Activated T-cell treated with anti-CD3 and anti-CD28 coated beads, Interleukin-2, amount 50 U/mL, for 1 hour (primary cell): ENCODE measurements at places on chromosomes 2 and 18.
A peak's percentile ranks its signal among the peaks of the same experiment; 100 is the strongest.

GRCh38 chr2:215418064-215418963, 17.6 kb downstream of the FN1 start:
- DNase-seq = no peak

- DNase-seq = no peak
These were observed 50.4 kb upstream of the FZD5 start for GRCh38 chr2:207819839-207820784.

GRCh38 chr2:152929628-152930027, 211.2 kb downstream of the ARL6IP6 start:
- DNase-seq = no peak

GRCh38 chr2:197934934-197935289, 130.5 kb downstream of the PLCL1 start:
- DNase-seq = no peak

- no peak for DNase-seq
These were observed 129.0 kb downstream of the RND3 start for GRCh38 chr2:150358468-150358807.

- no peak for DNase-seq
These were observed 101.3 kb upstream of the SALL3 start for GRCh38 chr18:78878335-78878734.

GRCh38 chr2:33485051-33485450, 8.6 kb downstream of the RASGRP3 start:
- no peak for DNase-seq

DNA sequence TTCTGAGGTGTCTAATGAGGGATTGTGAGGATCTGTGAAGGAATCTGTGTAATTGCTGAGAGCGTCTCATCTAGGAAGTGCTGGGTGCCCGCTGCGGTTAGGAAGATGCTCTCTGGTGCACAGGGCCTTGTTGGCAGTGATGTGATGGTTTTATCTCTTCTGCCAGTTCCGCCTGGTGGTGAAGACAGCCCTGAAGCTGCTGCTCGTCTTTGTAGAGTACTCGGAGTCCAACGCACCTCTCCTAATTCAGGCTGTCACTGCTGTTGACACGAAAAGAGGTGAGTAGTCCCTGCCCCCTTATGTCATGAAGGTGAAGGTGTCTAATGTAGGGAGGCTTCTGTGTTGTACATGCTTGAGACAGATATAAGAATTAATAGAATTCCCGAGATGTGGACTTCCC, 234.2 kb downstream of the TPGS2 start:
- DNase-seq = no peak

DNA sequence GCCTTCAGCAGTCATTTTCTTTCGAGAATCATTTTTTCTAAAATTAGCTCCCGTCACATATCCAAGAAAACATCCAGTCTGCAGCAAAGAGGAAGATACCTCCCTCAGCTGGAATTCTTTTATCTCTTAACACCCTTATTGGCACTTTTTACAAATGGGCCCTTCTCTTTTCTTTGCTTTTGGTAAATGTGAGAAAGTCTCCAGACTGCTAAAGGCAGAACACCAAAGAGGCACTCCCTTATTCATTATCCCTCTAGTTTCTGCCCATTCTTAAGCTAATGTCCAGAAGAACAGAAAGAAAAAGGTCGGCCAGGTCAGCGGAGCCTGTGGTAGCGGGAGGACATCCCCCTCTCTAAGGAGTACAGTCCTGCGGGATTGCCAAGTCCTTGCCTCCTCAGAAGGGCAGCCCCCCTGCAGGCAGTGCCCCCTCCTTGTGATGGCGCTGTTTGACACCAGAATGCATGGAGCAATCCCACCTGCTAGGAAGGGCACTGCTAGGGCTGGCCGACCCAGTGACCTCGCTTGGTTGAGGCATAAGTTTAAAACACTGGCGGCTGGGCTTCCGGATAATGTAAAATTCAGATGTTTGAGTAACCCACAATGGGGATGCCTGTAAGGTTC, 34.0 kb downstream of the ST6GAL2 start:
- no peak for DNase-seq

GRCh38 chr2:126686286-126686685, 30.3 kb downstream of the GYPC start:
- DNase-seq = no peak

- DNase-seq = no peak
These were observed 183.6 kb downstream of the SMAD7 start for GRCh38 chr18:48767090-48767690.

DNA sequence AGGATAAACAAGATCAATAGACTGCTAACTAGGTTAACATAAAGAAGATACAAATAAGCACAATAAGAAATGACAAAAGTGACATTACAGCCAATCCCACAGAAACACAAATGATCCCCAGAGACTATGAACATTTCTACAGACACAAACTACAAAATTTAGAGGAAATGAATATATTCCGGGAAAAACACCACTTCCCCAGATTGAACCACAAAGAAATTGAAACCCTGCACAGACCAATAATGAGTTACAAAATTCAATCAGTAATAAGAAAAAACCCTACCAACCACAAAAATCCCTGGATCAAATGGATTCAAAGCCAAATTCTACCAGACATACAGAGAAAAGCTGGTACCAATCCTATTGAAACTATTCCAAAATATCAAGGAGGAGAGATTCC, 232.4 kb upstream of the RBMS1 start:
- no peak for DNase-seq

DNA sequence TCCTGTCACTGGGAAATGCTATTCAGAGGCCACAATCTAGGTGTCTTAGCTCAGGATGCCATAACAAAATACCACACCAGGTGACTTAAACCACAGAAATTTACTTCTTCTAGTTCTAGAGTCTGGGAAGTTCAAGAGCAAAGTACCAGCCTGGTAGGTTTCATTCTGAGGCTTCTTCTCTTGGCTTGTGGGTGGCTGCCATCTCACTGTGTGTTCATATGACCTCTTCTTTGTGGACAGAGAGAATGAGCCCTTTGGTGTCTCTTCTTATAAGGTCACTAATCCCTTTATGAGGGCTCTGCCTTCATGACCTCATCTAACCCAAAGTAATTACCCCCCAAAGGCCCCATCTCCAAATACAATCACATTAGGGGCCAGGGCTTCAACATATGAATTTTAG, 57.3 kb downstream of the RHOB start:
- no peak for DNase-seq

DNA sequence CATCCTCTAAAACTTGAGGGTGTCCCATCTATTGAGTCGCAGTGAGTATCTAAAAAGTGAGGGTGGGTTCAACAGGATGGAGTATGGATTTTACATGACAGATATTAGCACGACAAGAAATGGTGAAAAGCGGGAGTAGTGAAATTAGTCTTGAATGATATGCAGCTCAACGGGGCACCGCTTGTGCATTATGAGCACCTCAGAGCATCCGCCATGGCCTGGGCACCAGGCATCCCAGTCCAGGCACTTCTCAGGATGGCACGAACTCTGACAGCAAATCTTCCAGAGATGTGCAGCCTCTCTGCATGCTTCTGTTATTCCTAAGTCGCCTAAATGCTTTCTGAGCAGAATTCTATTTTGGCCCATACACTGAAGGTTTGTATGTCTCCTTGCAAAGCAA, 57.1 kb downstream of the ZNF516 start:
- no peak for DNase-seq

GRCh38 chr2:134401081-134401497, 147.2 kb downstream of the MGAT5 start:
- DNase-seq = no peak

GRCh38 chr2:190859347-190860297, 21.0 kb upstream of the GLS start:
- DNase-seq = no peak

DNA sequence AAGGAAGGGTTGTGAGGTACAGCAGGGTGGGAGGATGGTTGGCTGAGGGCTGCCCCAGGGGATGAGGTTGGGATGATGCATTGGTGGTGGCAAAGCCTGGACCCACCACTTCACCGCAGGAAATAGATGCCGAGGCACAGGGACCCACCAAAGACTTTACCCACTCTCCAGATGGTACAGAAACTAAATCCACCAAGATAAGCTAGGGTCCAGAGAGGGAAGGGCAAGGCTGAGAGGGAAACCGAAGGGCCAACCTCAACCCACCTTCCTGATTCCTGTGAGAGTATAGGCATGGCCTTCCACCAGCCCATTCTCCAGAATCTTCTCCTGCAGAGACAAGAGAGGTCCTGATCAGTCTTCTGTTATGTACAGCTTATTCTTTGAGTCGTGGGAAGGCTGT, 18.1 kb downstream of the CAPN14 start:
- no peak for DNase-seq

DNA sequence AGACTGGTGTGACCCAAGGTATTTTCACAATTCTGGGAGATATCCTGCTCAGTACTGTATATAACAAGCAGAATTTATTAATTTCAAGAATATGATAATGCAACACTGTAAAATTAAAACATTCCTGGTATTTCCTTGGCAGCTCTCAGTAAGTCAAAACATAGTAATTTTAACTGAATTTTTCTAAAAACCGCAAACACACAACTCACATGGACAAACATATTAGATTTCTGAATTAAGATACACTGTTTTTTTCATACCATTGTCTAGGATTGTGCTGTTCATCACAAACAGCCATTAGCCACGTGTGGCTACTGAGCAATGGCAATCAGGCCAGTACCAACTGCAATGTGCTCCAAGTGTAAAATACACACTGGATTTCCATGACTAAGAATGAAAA, 29.6 kb downstream of the LPIN2 start:
- no peak for DNase-seq

DNA sequence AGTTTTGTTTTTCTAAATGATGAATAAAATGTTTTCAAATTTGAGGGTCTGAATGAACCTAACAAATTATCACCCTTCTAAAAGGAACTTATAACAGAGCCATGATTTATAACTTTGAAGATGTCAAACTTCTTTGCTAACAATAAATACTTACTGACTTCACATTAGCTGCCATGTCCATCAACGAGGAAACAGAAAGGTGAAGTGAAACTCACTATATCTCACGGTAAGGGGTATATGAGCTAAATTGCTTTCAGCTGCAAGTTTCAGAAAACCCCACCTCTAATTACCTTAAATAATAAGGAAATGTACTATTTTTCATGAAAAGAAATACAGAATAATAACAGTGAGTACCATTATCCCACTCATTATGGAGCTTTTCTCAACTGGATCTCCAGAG, 350.8 kb upstream of the NT5C1B start:
- no peak for DNase-seq

DNA sequence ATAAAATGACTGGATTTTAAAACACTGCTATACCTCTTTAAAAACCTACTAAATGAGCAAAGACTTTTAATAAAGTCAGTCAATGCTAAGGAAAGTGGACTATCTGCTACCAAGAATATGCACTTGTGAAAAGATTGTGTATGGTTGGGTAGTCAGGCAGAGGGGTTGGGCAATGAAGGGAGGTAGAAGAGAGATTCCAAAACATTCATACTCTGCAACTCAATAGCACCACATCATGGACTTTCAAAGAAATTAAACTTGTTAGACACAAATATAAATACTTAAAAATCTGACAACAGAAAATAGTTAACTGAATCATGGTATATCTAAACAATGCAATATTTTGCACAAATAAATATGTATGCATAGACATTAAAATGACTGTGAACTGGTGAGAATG, 139.9 kb upstream of the MAPRE2 start:
- no peak for DNase-seq

DNA sequence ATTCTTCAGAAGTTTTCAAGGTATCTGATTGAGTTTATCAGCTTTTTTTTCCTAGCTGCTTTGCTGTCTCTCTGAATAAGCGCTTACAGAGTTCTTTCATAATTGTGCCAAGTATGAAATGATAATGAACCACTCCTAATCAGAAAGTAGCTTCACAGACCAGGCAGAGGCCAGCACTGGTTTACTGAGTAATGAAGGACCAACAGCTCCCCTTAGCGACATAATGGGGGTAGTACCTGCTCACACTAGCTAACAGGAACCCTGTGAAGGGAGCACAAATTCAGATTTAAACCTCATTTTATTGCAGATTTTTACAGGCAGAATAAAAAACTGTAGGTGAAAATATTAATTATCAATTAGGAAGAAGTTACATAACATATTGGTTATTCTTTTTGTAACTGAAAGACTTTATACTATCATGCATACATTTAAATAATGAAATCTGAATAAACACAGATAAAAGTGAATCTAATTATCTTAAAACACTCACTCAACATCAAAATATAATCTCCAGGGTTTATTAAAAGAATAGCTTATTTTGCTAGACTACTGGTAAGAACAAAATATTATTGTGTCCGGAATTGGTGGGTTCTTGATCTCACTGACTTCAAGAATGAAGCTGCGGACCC, 53.7 kb upstream of the LRRC30 start:
- DNase-seq = no peak

DNA sequence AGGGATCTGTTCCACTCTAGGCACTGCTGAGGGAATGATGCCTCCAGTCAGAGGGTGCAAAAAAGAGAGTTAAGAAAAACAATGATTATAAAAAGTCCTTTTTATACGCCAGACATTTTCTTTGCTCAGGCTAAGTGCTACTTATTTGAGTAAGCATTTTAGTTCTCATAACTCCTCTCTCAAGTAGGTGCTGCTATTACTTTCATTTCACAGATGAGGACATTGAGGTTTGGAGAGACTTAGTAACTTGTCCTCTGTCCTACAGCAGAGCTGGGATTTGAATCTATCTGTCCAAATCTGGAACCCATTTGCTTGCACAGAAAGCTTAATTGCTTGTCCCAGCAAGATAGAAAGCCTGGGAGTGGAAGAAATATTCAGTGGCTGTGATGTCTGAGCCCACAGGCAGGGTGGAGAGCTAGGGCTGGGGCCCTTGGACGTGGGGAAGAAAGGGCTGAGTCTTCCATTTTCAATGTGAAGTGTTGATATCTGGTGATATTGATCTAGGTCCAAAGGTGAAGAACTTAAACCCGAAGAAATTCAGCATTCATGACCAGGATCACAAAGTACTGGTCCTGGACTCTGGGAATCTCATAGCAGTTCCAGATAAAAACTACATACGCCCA, 5.8 kb downstream of the IL37 start:
- DNase-seq = no peak

DNA sequence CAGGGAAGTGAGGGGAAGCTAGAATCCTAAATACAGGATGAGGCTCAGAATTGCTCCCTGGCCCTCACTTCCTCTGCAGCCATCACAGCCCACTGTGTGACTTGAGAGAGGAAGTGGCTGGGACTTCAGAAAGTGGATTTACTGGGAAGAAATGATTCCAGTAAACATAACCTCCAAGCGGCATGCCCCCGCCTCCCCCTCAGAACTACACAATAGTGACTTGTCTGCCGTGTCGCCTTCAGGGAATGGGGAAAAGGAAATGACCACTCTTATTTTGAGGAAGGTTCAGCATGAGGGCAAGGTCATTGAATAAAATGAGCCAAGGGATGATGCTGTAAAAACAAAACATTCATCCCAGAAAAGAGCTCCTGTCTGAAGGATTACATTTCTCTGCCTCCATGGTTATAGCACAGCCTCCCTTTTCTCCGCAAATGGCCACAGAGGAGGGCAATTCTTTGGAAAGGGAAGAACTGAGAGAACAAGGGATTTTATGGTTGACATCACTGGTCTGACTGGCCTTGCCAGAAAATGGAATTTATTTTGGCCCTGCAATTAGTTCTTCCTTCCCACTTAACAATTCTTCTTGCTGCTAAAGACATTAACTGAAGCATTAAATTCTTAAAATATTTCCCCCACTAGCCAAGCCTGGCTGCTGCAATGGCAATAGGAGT, 78.9 kb upstream of the DAPL1 start:
- DNase-seq = no peak

- DNase-seq = no peak
These were observed 78.2 kb downstream of the C1D start for GRCh38 chr2:67984600-67984999.

- DNase-seq = no peak
These were observed 130.2 kb upstream of the DLX2 start for GRCh38 chr2:172232708-172233396.

- peak; percentile 76 for DNase-seq
These were observed 33.9 kb downstream of the BMP10 start for GRCh38 chr2:68837164-68837860.
